ENCODE measurements at places on chromosomes 1 and 21. TPM values are rescaled to one million over a fixed set of nuclear protein-coding genes. Genes with fewer than 3 reads are reported as not detected.
A peak's percentile ranks its signal among the peaks of the same experiment; 100 is the strongest.

Gene FMO5
- total RNA-seq = 2.2 TPM

Gene FMO4
- total RNA-seq = 4.1 TPM

Gene LCE1C
- not detected for total RNA-seq

Gene TBX15
- total RNA-seq = 3.1 TPM

DNA sequence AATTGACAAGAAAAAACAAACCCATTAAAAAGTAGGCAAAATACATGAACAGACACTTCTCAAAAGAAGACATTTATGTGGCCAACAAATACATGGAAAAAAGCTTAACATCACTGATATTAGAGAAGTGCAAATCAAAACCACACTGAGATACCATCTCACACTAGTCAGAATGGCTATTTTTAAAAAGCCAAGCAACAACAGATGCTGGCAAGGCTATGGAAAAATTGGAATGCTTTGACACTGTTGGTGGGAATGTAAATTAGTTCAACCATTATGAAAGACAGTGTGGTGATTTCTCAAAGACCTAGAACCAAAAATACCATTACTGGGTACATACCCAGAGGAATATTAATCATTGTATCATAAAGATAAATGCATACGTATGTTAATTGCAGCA, 641.1 kb upstream of the B3GALT2 start:
- no peak for DNase-seq

- no peak for DNase-seq
Measured at GRCh38 chr1:75559800-75560199, 51.1 kb downstream of the SLC44A5 start.

- no peak for DNase-seq
Measured at GRCh38 chr1:207826557-207827487, 75.0 kb downstream of the CD46 start.

DNA sequence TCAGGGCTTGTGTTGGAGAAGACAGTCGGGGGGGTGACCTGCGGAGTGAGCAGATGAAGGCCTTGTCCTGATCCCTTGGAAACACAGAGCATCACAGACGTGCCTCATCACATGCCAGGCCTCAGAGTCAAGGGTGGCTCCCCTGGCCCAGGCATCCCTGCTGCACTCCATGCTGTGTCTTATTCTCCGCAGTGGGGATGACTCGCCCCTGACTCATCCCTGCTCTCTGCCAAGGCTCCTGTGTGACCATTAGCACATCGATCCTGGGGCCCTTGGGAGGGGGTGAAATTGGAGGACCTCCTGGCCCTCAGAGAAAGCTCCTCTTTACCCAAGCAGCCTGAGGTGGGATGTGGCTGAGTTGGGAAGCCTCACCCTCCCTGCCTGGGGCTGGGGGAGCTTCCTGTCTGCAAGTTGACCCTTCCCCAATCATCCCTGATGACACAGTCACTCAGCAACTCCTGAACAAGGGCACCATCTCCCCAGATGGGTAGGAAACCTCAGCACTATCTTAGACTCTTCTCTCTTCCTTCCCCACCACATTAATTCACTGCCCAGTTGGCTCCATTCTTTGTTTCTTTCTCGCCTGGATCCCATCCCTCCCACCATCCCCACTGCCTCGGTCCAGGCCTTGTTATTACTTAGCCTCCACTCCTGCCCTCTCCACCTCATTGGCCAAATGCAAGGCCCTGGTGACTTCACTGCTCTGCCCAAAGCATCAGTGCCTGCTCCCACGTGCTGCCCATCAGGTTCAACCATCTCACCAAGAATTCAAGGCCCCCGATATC, 74.6 kb downstream of the CAMK2N1 start:
- no peak for DNase-seq

DNA sequence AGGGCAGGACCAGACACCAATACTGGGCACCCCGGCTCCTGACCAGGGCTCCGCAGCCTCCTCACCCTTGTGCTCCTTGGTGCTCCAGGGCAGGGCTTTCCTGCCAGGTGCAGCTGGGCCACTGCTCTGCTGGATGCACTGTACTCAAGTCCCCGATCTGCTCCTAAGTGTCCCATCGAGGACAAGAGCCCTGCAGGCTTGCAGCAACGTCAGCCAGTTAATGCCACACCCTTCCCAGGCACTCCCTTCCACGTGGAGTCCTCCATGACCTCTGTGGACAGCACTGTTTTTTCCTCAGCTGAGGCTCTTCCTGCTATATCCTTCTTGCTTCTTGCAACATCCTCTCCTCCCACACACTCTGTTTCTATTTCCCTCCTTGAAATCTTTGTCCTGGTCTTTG, 94.0 kb upstream of the NGF start:
- DNase-seq = no peak

DNA sequence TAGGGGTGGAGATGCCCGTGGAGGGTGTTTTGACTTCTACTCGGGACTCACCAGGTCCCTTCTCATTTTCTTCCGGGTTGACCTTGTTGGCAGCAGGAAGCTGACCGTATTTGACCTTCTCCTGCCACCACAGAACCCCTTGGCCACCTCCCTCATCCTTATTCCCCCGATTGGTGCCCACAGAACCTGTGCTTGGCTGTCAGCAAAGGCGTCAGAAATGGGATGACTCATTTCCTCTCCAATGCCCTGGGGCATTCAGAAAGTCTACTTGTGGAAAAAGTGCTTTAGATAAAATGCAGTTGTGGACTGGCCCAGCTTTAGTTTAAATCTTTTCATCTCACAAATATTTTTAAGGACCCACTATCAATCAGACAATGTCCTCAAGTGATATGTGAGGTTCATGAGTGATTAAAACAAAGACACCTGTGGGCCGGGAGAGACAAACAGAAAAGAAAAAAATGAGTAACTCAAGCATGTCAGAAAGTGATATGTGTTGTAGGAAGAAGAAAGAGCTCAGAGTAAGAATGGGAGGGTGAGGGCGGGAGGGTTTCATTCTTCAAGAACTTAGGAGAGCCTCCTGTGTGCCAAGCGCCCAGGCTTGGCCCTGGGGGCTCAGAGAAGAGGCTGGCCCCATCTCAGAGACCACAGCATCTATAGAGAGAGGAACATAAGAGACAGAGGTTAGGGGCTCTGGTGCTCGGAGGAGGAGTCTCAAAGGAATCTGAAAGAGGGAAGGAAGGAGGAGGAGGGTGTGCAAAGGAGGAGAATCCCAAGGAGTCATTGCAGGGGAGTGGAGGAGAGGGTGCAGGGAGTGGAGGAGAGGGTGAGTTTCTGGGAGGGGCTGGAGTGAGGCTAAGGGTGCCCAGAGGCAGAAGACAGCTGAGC, 221.6 kb upstream of the VAMP3 start:
- DNase-seq = no peak

DNA sequence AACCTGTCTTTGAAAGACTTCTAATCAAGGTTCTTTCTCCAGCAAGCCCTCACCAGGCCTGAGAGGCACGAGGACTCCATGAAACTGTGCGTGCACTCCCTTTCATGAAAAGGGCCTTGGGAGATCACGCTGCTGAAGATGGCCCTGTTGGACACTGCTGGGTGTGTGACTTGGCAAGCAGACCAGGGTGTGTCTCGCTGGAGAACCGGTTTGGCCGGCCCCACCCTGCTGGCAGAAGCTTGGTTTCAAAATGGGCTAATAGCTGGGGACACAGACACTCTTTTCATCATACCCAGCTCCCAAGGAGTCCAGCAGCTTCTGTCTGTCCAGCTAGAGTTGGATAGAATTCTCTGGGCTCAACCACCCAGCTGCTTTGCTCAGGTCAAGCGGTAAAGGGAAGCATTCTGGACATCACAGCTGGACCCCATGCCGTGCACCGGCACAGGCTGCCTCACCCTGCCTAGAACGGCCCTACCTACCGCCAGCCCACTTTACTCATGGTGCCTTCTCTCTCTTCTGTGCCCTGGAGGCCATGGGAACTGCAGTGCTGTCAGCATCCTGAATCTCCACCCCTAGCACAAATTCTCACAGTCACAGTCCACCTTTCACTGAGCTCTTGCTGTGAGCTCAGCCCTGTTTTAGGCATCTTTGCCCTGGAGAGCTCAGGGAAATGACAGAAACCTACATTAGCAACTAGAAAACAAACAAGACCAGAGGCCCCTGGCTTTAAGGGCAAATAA, 24.6 kb downstream of the PKP1 start:
- DNase-seq = no peak

GRCh38 chr21:37045149-37045548, 27.7 kb downstream of the PIGP start:
- DNase-seq = no peak

- no peak for DNase-seq
Measured at GRCh38 chr1:42466030-42466429, 2.9 kb downstream of the CCDC30 start.

DNA sequence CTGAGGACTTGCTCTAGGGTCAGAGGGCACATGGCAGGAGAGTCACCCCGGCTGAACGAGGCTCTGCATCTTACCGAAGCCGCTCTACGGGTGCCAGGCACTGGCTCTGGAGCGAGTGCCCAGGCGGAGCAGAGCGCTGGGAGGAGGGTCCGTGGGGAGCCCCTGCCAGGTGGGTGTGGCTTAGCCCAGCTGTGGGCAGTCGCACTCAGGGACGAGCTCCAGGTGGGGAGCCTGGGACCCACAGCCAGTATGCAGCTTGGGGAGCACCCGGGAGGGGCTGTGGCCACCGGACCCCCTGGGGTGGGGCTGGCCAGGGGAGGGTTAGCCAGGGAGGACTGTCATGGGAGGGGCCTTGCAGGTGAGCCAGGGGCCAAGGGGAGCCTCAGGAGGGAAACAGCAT, 3.8 kb downstream of the AGRN start:
- no peak for DNase-seq

GRCh38 chr1:207002724-207003146, 29.8 kb downstream of the C1orf116 start:
- DNase-seq = no peak

DNA sequence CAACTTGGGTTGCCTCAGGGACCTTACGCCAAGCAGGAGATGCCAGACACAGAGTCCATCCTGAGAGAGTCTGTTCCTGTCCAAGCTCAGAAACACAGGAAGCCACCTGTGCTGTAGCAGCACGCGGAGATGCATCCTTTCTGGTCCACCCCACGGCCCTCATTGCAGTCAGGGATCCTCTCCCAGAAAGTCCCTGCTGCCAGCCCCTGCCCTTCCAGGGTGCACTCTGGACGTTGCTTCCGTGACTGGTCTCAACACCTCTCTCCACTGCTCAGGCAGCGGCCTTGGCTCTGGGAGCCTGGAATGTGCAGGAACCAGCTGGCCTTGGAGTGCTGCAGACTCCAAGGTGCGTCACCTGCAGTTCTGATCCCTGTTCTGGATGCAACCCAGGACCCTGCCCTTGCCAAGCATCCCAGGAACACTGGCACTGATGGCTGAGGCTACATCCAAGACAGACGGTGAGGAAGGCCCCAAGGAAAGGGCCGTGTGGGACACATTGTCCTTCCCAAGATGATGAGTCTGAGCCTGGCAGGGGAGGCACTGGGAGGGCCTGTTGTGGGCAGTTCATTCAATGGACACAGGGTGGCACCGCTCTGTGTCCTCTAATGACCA, 21.7 kb upstream of the COL6A1 start:
- DNase-seq = no peak

GRCh38 chr1:15272009-15272781, 25.2 kb downstream of the FHAD1 start:
- DNase-seq = peak; percentile 83

GRCh38 chr1:53270107-53270506, 31.8 kb upstream of the MAGOH start:
- DNase-seq = no peak

- no peak for DNase-seq
Measured at GRCh38 chr1:59180735-59181134, 116.2 kb upstream of the FGGY start.
